ENCODE measurements at places on chromosomes 11 and 22.

DNA sequence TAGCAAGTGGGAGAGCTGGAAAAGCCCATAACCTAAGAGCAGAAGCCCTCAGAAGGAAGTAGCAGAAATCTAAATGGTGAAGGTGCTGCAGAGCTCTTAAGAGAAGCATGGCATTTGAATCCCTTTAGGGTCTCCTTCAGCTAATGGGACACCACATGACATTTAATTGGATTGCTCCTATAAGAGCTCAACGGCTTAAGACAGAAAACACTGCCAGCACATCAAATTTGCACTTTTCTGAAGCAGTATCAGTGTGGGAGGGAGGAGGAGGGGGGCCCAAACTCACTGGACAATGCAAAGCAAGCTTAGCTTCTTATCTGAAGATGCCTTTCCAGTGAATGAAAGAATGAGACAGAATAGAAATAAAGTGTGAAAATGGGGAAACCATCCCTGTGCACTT, 287.9 kb upstream of the MTNR1B start:
- no peak for DNase-seq

GRCh38 chr22:20444325-20444724, 6.7 kb upstream of the SCARF2 start:
- no peak for DNase-seq

DNA sequence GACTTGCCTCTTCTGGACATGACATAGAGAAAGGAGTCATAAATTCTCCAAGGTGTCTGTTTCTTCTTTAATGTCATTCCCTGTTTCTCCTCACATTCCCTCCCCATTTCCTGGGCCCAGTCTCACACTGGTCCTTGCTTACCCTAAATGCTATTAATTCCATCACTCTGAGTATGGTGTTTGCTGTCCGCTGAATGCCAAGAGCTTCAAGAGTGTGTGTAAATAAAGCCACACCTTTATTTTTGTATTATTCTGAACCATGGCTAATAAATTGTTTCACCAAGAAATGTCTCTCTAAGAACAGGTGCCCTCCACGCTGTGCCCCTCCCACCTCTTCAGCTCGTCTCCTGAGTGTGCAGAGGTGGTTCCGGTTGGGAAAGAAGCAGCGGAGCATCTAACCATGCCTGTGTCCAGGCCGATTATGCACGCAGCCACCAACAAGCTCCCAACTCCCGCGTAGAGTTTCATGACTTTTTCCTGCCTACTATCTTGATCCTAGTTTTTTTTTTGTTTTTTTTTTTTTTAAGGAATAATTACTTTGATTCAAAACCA, 8.6 kb downstream of the TMEM121B start:
- no peak for DNase-seq

- no peak for DNase-seq
Measured at GRCh38 chr11:33375236-33375635, 118.1 kb downstream of the HIPK3 start.

DNA sequence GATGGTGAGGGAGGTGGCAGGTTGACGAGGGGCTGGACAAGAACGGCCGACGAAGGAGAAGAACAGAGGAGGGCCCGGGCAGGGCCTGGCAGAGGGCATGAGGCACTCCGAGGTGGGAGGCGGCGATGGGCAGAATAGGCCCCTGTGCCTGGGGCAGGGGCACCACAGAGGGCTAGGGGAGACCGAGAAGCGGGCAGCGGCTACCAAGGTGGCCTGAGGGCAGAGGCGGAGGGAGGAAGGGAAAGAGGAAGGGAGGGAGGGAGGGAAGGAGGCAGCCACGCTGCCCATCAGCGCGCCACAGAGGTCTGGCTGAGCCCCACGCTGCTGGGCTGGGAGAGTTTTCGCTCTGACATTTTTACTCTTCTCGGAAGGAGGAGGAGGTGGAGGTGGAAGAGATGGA, 11.3 kb downstream of the LSP1 start:
- DNase-seq: no peak

GRCh38 chr22:29330753-29331152, 15.3 kb upstream of the RASL10A start:
- no peak for DNase-seq

DNA sequence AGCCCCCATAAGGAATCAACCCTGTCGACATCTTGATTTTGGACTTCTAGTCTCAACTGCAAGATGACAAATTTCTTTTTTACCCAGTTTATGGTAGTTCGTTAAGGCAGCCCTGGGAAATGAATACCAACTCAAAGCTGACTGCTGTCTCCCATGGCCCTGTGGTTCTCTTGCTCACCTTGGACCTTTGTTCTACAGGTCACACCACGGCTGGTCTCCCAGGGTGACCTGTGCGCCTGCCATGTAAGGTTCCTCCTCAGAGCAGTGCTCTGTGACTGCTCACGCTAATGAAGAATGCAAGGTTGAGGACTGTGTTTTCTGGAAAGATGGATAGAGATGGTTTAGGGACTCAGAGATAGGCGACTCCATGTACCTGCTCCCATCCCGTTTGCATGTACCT, 68.2 kb downstream of the ZNRF3 start:
- DNase-seq: no peak

GRCh38 chr11:77267962-77268361, 33.5 kb downstream of the GDPD4 start:
- DNase-seq: no peak

DNA sequence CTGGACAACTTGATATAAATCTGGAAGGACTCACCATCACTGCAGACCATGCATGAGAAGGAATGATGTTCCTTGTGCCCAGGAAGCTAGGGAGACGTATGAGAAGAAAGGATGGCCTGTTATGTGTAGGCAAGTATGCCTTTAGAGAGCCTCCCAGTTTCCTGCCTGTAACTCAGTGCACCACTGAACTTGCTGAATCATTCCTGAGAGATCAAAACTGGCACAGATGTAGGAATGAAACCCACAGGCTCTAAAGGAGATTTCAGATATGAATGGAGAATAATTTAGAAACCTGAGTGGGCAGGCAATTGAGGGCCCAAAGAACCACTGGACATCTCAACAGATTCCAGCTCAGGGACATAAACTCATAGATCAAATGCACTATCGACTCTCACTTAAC, 38.4 kb upstream of the PRSS23 start:
- DNase-seq: no peak

DNA sequence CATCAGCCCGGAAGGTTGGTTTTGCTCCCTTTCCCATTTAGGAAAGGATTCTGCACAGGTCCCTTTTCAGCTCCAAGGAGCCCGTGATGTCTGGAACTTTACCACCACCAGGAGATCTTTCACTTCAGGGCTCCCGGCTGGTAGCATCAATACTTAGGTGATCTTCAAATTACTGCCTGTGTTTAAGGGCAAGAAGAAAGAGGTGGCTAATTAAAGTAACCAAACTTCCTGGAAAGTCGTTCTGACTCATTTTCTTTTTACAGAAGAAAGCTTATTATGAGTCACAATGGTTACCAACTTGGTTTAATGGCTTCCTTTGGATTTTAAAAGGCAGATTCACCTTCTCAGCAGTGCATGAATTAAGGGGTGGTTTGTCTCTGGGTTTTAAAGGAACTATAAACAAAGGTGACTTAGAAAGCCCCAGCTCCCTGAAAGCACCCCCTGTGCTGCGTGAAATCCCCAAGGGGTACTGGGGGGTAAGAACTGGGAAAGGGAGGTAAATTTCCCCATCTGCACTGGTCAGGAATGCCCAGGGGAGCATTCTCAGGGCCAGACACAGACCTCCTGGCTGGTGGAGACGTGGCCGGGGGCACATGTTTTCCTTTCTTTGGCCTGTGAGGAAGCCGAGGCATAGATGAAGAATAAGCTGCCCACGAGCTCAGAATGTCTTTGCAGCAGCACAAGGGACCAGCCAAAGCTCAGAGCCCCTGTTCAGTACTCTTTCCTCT, 8.8 kb downstream of the POU2F3 start:
- no peak for DNase-seq

DNA sequence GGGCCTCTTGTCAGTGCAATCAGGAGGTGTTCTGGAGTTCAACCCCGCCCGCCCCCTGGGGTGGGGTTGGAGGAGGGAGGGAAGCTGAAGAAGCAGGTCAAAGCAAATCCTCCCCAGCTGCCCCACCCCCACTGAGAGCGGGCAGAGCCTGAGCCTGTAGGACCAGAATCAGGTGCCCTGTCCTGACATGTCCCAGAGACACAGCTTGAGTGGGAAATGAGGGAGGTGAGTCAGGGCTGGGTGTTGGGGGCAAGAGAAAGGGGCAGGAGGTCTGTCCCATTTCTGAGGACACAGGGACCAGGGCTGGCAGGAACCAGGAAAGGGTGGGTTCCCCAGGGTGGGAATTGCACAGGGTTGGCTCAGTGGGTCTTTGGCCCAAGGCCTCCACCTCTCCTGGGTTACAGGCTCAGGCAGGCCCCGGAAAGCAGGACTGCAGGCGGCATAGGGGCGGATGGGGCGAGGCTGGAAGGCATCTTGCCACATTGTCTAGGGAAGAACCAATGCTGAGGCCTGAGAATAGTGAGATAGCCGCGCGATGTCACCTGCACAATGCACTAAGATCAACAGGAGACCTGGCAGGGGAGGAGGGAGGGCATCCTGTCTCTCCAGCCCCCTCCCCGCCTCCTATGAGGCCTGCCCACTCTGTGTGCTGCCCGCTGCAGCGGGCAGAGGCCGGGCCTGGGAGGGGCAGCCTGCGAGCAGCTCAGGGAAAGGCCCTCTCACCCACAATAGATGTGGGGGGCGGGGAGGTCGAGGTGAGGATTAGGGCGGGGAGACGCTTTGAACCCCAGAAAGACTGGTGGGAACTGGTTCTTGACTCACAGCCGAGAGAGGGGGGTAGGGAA, 32.4 kb downstream of the NECTIN1 start:
- DNase-seq: no peak

- no peak for DNase-seq
Measured at GRCh38 chr11:15278128-15278527, 163.4 kb downstream of the INSC start.

- DNase-seq: no peak
Measured at GRCh38 chr11:19844806-19845205, 132.2 kb downstream of the NAV2 start.

- DNase-seq: no peak
Measured at GRCh38 chr11:87871056-87871455, 304.2 kb downstream of the RAB38 start.

- no peak for DNase-seq
Measured at GRCh38 chr11:73394416-73395296, 18.5 kb downstream of the RELT start.

GRCh38 chr11:32881286-32881685, 11.3 kb upstream of the QSER1 start:
- no peak for DNase-seq

GRCh38 chr11:23632293-23632692, 772.0 kb upstream of the CCDC179 start:
- DNase-seq: no peak
